ENCODE measurements at places on chromosomes 4 and X.

GRCh38 chrX:11437642-11438379 is 144.6 kb downstream of the AMELX start:
- DNase-seq: no peak

DNA sequence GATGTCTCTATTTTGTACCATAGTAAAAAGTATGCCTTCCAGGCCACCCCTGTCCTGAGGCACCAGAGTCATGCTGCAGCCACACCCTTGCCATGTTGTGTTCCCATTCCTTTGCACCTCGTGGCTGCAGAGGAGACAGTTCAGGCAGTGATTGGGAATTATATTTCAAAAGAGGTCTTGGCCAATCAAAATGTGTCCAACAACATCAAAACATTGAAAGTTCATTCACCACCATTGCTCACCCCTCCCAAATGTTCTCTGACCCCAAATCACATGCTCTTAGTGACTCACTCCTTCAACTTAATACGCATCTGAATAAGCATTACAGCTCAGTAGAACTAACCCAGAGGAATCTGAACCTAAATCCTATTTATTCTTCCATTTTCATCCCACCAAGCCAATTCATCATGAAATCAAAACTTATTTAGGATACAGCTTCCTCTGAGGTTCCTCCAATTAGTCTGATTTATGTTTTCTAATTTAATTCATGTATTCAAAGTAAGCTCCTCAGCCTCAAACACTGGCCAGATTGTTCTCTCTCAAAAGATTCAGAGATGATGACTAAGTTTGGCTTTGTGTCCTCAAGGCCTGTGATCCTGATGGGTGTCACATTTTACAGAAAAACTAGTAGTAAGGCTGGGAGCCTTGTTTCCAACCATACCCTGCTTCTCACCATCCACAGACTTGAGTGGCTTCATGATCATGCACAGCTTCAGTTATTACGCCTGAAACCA is 323.2 kb upstream of the INTU start:
- DNase-seq: no peak

GRCh38 chr4:2155246-2155645 is 86.7 kb downstream of the HAUS3 start:
- DNase-seq: no peak

DNA sequence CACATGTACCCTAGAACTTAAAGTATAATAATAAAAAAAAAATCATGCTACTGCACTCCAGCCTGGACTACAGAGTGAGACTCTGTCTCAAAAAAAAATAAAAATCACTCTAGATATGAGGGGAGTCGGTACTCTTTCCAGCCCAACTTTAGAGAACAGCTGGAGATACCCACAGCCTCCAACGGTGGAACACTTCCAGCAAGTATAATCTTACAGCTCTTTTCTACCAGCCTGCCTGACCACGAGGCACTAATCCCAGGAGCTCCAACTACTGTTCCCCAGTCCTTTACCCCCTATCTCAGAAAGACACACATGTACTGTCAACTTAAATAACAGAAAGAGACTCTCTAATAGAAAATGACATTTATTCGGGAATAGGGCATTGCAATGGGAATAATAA is 46.8 kb downstream of the STEEP1 start:
- DNase-seq: no peak

DNA sequence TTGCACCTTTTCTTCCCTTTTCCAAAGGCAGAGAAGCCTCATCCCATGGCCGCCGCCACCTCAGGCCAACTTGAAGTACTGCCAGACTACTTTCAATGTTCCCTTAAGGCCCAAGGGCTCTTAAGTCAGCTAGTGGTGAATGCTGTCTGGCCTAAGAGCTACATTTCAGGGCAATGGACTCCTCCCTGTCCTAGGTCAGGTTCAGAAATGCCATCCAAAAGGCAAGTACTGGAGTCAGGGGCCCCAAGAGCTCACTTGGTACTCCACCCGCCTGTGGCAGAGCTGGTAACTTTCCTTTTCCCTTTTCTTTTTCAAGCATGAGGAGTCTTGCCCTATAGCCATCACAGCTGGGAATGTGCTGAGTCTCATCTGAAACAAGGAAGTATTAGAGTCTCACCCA is 327.1 kb downstream of the NAP1L3 start:
- no peak for DNase-seq

GRCh38 chr4:145933134-145933533 is 5.5 kb downstream of the ZNF827 start:
- no peak for DNase-seq

DNA sequence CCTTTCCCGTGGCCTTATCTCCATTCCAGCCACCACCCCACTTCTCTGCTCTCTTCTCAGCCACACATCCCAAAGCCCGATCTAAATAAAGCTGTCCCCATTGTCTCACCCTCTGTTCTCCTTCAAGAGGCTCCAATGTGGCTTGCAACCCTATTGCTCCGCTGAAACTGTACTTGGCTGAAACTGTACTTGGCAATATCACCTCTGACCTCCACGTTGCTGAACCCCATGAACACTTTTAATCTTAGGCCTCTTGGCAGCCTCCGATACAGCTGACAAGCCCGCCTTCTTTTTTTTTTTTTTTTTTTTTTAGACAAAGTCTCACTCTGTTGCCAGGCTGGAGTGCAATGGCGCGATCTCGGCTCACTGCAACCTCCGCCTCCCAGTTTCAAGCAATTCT is 12.1 kb downstream of the DCTD start:
- no peak for DNase-seq

DNA sequence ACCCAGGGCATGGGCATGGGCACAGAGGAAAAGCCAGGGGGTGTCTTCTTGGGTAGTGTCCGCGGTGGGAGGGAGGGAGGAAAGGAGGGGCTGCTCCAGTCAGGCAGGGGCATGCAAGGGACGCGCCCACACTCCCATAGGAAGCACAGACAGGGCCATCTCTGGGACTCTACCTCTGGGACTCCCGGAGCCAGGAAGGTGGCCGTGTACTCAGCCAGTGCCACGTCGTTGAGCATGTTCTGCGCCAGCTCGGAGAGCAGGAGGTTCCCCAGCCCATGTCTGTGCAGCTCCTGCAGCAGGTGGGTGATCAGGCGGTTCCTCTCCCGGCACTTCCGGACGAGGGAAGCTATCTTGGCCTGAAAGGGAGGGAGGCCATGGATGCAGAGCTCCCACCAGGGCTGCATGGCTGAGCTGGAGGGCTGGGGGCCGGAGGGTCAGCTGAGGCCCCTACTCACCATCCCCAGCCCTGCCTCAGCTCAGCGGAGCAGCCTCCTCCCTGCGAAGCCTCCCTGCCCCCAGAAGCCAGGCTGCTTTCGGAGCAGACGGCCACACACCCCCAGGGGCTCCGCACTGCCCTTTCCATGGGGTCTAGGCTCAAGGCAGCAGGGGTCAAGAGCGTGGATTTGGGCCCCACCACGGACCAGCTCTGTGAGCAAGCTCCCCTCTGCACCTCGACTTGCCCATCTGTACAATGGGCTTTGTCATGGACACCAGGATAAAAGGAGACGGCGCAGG is 44.6 kb downstream of the C4orf50 start:
- DNase-seq: no peak

- no peak for DNase-seq
These were observed 595.0 kb downstream of the GLUD2 start for GRCh38 chrX:121642415-121642814.

GRCh38 chrX:23668335-23668734 is 1.0 kb downstream of the PRDX4 start:
- DNase-seq: no peak
